Stimulated activated CD4-positive, alpha-beta T cell treated with anti-CD3 and anti-CD28 coated beads, Interleukin-4, amount 100 ng/mL, for 24 hours (primary cell): ENCODE measurements at places on chromosomes 6 and 20.

- DNase-seq = no peak
Observed at GRCh38 chr6:163637524-163637923, 223.0 kb downstream of the QKI start.

- DNase-seq = peak; percentile 35
Observed at GRCh38 chr6:169722362-169723199, 1.7 kb downstream of the PHF10 start.

DNA sequence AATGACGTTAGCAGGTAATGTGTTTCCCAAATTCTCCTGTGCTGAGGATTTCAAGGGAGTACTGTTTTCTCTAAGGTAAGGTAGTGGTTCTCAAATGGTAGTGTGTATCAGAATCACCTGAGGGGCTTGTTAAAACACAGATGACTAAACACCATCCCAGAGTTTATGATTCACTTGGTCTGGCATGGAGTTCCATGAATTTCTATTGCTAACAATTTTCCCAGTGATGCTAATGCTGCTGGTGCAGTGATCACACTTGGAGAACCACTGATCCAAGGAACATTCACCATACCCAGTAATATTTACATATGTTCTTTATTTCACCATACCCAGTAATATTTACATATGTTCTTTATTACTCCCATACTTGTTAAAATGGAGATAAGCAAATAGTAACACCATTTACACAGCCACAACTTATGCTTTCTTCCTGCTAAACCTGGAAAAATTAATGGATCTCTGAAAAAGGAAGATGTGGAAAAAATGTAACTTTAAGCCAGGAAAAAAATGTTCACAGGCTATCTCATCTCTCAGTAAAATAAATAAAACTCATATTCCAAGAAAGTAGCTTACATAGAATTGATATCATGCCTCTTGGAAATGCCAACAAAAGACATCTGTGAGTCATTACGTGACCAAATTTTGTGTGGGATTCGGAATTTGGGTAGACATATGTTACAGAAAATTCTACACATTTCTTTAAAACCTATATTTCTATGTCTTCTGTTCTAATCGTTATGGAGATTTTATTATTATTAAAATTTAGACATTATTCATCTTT, 129.5 kb downstream of the MMUT start:
- no peak for DNase-seq

- peak; percentile 64 for DNase-seq
Observed at GRCh38 chr6:1381481-1382330, 7.7 kb upstream of the FOXF2 start.

DNA sequence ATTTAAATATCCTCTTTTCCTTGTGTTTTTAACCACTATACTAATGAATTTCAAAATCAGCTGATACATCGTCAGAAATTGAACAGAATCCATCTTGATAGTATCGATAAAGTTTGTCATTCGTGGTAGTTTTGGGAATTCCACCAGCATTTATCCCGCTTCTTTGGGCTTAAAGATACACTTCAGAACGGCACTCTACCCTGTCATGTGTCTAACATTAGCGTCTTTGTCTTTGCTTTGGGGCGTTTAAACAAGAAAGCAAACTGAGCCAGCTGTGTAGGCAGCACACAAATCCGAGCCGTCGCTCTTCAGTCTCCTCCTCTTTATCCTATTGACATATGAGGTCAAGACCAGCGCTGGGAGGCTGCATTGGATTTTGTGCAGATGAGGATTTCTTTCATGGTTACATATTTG, 27.5 kb upstream of the NHSL1 start:
- no peak for DNase-seq

GRCh38 chr20:16175322-16175961, 397.8 kb downstream of the KIF16B start:
- DNase-seq = no peak

DNA sequence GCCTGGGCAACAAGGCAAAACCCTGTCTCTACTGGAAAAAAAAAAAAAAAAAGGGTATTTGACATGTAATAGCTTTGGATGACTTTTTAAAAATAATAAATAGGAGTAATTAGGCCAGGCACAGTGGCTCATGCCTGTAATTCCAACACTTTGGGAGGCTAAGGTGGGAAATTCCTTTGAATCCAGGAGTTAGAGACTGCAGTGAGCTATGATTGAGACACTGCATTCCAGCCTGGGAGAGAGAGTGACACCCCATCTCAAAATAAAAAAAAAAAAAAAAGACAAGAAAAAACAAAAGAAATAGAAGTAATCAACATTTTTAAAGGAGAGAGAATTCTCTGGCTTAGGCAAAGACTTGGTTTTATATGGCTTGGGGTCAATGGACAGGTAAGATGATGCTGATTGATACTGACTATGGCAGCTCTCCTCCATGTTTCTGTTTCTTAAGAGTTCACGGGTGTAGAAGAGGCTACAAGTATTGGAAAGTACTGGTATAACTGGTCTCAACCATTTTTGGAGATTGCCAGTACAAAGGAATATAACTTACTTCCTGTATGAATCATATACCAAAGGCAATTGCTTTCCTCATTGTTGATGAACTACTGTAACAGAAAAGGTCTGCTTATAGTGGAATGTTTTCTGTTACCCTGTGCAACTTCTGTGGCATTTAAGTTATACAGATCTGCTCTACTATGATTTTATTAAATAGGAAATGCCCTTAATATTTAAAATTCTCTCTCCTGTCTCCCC, 10.1 kb downstream of the MAP3K5 start:
- DNase-seq = no peak

- DNase-seq = no peak
Observed at GRCh38 chr6:34858681-34859080, 29.2 kb downstream of the TAF11 start.

GRCh38 chr20:16393297-16393696, 180.0 kb downstream of the KIF16B start:
- no peak for DNase-seq

DNA sequence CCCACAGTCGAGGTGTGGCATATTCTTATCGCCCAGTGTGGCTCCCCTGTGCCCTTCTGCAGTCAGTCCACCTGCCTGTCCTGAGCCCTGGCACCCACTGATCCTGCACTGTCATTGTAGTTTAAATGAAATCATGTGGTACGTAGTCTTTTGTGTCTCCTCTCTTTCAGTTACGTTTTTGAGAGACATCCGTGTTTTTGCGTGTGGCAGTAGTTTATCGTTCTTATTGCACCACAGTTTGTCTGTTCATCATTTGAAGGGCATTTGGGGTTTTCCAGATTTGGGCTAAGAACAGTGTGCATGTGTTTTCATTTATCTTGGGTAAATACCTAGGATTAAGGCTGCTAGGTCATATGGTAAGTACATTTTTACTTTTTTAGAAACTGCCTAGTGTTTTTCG, 49.3 kb downstream of the SPATA2 start:
- no peak for DNase-seq

DNA sequence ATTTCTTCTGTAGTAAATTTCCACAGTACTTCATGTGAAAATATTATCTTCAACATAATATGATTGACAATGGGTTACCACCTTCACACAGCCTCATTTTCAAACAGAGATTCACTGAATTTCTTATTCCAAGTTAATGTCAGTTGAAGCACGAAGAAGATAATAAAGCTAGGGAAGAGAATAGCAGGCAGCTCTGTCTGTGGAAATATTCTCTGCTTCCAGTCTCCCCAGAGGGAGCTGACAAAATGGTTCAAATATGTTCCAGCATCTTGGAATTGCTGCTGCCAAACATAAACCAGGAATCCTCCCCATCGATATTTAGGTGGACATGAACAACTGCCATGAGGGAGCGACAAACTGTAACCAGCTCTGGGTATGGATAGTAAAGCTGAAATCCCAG, 224.8 kb downstream of the GJA1 start:
- no peak for DNase-seq

- DNase-seq = no peak
Observed at GRCh38 chr6:83151114-83151513, 42.0 kb downstream of the PGM3 start.

- peak; percentile 27 for DNase-seq
Observed at GRCh38 chr6:36735110-36736071, 37.8 kb downstream of the RAB44 start.

GRCh38 chr6:45965792-45966191, 49.9 kb downstream of the CLIC5 start:
- DNase-seq = no peak

GRCh38 chr20:39117491-39117890, 155.3 kb downstream of the DHX35 start:
- no peak for DNase-seq

DNA sequence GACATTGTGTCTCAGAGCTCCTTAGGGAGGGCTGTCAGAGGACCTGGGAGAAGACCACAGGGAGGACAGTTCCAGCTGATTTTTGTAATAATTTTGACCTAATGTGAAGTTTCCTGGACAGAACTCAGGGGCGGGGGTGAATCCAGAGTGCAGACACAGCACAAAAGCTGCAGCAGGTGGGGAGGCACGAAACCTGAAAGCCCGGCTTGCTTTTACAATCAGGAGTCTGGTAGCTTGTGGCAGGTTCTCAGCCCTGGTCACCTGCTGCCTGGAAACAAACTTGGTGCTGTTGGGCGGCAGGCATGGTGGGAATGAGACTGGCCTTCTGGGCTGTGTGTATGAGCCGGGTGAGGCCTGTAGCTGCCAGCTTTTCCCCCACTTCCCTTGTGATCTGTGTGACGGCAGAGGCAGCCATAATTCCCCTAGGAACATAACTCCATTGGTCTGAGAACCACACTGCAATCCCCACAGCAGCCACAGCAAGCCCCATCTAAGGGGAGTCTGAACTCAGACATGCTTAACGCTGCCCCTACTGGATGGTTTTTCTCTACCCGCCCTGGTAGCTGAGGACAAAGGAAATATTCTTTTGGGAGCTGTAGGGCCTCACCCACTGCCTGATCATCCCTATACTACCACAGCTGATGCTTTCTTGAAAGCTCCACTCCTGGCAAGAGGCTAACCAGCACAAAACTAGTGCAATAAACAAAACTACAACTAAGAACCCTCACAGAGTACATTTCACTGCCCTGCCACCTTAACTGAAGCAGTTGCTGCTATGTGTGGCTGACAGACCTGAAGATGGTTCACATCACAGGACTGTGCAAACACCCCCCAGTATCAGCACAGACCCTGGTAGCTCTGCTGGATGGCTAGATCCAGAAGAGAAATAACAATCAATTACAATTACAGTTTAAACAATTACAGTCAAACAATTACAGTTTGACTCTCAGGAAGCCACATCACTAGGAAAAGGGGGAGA, 1055.1 kb upstream of the GJE1 start:
- DNase-seq = peak; percentile 31

DNA sequence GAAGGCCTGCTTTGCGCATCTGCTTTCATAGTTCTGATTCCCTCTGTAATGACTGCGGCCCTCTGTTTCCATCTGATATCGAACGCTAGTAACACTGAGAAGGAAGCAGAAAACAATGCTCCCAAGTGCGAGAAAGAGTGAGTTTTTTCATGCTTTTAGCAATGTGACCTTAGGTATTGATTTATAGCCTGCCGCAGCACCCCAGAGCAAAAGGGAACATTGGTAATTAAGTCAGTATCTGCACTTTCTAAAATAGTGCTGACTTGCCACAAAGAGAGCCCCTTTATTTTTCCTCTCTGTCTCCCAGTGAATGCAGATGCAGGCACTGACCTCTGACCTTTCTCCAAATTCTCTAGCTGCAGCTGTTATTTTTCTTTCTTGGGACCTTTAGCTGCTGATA, 129.8 kb downstream of the HDGFL1 start:
- DNase-seq = no peak

GRCh38 chr6:6915219-6915618, 192.5 kb upstream of the RREB1 start:
- no peak for DNase-seq

DNA sequence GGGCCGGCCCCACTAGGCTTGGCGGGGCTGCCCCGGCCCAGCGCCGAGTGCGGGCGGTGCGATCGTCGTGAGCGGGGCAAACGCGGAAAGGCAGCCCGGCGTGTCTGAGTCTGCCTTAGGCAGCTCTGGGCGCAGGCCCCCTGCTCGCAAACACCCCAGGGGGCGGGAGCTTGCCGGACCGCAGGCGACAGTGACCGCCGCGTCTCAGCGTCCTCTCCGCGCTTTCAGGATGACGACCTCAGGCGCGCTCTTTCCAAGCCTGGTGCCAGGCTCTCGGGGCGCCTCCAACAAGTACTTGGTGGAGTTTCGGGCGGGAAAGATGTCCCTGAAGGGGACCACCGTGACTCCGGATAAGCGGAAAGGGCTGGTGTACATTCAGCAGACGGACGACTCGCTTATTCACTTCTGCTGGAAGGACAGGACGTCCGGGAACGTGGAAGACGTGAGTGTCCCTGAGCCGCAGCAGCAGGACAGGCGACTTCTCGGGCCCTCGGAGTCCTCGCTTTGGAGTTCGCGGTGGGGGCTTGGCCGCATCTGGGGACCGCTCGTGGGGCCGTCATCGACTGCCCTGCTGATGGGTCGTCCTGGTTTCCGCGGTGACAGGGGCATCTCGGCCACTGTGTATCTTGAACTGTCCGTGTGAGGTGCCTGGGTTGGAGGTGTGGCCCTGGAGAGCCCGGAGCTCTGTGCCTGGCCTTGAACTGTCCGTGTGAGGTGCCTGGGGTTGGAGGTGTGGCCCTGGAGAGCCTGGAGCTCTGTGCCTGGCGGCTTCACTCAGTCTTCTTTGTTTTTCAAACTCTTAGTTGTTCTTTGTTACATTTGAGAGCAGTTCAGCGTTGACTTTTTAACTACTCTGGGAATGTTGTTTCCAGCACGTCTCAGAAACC, 786 bp downstream of the ADRM1 start:
- DNase-seq = peak; percentile 17

DNA sequence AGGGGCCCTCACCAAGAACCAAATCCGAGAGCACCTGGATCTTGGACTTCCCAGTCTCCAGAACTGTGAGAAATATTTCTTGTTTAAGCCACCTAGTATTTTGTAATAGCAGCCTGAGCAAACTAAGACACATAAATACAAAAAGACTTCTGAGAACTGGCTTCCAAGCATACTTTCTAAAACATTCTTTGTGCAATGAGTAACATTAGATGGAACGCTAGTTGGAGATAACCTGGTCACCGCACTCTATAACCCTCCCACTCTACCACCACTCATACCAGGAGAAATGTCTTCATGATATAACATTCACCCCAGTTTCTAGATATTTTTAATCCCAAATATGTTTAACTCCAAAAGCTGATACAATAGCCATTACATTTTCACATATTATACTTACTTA, 169.5 kb upstream of the THEMIS start:
- no peak for DNase-seq

- no peak for DNase-seq
Observed at GRCh38 chr6:132830334-132830751, 16.0 kb downstream of the RPS12 start.

GRCh38 chr6:124961777-124962638, at the start of gene RNF217:
Gene RNF217 (plus strand): TSS chr6:124962437. CDS start chr6:124962545, 108 bp downstream.
- no peak for DNase-seq

- DNase-seq = no peak
Observed at GRCh38 chr6:121668259-121668658, 232.8 kb downstream of the GJA1 start.
